Stimulated activated CD8-positive, alpha-beta memory T cell treated with anti-CD3 and anti-CD28 coated beads, Interleukin-7, amount 100 ng/mL, for 48 hours (primary cell): ENCODE measurements at places on chromosomes 5 and 9.
A peak's percentile ranks its signal among the peaks of the same experiment; 100 is the strongest.

- DNase-seq, result no peak
Observed at GRCh38 chr9:88433583-88434255, 45.5 kb downstream of the SPIN1 start.

- DNase-seq, result no peak
Observed at GRCh38 chr5:171888051-171888481, 102.4 kb downstream of the SMIM23 start.

- no peak for DNase-seq
Observed at GRCh38 chr5:58074222-58074621, 385.7 kb downstream of the PLK2 start.

GRCh38 chr5:113034182-113034773, 57.7 kb downstream of the DCP2 start:
- no peak for DNase-seq

DNA sequence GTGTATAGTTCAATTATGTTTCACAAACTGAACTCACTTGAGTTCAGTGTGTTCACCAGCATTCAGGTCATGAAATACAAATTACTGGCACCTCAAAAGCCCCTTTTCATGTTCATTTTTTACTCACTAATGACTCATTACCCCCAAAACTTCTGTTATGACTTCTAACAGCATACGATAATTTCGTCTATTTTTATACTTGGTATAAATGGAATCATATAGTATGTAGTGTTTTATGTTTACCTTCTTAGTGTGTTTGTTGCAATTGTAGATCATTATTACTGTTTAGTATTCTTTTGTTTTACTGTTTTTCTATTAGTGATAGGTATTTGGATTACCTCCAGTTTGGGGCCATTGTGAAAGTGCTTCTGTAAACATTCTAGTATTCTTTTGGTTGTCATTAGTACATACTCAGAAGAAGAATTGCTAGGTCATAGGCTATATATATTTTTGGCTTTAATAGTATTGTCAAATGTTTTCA, 33.4 kb downstream of the DDX4 start:
- no peak for DNase-seq

DNA sequence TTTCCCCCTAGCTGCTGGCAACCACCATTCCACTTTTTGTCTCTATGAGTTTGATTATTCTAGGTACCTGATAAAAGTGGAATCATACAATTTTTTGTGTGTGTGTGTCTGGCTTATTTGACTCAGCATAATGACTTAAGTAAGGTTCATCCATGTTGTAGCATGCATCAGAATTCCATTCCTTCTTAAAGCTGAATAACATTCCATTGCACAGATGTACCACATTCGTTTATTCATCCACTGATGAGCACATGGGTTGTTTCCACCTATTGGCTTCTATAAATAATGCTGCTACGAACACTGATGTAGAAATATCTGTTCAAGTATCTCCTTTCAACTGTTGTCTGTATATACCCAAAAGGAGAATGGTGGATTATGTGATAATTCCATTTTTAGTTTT, 33.7 kb downstream of the AP3B1 start:
- no peak for DNase-seq

- DNase-seq, result no peak
Observed at GRCh38 chr5:63022403-63022802, 443.8 kb downstream of the LRRC70 start.

DNA sequence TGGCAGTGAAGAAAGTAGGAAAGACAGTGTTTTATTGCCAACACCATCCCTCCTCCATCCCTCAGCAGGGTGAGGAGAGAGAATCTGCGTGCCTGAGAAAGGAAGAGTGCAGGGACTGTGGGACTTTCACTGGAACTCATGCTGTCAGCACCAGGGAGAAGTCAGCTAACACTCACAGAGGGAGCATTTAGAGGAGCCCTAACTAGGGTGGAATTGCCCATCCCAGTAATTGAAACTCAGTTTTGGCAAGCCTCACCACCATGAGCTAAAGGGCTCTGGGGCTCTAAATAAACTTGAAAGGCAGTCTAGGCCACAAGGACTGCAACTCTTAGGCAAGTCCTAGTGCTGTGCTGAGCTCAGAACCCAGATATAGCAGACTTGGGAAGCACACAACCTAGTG, 622.3 kb downstream of the SEMA5A start:
- no peak for DNase-seq

DNA sequence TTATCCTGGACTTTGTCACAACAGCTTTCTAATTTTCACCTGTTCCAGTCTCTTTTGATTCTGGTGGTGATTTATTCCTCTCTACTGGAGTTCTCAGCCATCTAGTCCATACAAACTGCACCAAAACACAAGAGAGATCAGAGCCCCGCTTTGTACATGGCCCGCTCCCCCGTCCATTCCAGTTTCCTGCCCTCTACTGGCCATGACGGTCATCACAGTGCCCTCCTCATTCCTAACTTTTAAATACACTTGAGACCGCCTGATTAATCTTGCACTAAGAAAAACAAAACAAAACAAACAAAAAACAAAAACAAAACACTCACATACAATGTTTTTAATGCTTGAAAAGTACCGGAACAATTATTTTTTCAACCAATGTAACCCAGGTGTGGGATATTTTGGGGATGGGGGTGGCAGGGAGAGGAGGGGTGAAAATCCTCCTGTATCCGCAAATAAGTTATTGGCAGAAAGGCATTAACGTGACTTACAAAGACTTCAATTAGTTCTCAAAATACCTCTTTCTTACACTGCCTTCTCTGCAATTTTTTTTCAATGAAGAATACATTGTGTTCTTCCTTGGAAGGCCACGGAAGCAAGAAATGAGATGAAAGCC, 84.8 kb upstream of the PAM start:
- DNase-seq, result no peak

GRCh38 chr5:168987543-168988300, 313.2 kb downstream of the SLIT3 start:
- peak; percentile 15 for DNase-seq

DNA sequence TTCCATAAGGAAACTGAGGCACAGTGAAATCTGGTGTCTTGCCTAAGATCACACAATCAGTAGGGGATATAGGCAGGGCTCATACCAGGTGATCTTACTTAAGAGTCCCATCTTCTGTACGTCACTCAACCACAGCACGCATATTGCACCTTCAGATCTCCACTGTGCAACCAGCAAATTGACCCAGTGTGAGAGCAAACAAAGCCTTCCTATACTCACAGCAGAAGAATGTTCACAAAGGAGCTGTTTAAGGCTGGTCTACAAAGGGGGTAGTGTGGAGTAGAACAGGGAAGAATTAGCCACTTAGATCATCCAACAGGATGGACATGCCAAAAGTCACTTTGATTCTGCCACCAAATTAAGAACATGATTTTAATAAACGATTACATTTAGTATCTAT, 305.9 kb downstream of the SLIT3 start:
- no peak for DNase-seq

DNA sequence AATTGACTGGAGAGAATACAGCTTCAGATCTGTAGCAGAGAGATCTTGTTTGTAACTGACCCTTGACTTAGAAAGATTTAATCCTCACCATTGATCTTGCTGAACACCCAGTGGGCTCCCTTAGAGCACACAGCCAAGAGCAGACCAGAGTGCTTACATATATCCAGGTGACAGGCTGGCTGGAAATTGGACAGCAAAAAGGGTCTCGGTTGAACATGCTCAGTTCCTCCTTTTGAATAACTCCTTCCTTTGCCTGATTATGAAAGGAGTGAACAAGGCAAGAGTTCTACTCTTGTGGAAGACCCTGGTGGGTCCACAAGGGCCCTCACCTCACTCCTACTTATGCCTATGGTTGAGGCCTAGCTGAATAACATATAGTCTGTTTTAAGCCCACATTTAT, 134.2 kb upstream of the LHFPL2 start:
- no peak for DNase-seq
